ENCODE measurements at places on chromosomes 7 and 10.

DNA sequence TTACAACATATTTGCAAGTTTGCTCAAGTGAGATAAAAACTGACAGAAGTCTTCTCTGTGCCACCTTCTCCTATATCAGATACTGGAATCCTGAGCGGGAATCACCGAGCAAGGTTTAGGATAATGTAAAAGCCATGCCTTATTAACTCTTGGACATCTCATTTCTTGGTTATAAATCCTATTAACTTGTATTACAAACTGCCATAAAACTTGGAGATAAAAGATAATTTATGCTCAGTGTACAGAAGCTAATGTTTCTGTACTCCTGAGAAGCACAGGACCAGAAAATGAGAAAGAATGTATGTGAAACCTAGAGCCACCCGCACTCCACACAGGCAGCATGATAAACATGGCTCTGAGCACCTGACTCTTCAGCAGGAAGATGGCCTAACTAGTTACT, 181.2 kb upstream of the NOBOX start:
- DNase-seq = no peak

DNA sequence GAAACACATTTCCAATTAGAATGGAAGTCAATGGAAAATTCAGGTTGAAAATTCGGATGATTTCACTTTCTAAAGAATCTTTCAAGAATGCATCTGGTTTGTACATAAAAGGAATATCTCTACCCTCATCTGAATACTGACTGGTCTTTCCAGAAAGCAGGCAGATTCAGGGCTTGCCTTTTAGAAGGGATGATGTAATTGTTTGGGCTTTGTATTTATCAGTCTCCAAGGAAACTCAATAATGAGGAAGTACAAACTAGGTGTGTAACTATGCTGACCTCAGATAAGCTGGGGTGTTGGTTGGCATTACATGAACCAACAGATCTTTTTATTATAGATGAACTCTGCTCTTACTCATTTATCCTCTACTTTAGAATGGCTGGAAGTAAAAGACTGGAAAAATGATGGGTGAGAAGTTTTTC, 24.1 kb downstream of the PDLIM1 start:
- peak; percentile 99 for DNase-seq

- DNase-seq = no peak
Observed at GRCh38 chr7:48045195-48045765, 9.9 kb downstream of the C7orf57 start.

- no peak for DNase-seq
Observed at GRCh38 chr10:119469846-119470245, 72.7 kb downstream of the RGS10 start.

DNA sequence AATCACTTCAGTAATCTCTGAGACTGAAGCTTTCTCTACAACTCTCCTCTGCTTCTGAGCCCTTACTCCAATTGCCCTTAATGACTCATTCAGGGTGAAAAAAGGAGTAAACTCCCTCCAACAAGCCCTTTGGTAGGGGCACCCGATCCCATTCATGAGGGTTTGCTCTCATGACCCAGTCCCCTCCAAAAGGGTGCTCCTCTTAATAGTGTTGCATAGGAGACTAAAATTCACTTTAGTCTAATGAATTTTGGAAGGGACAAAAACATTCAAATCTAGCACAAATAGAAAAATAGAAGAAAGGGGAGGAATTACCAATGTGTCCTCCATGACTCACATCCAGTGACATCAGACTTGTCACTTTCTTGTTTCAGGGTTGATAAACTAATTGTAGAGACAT, 66.2 kb upstream of the CCNY start:
- peak; percentile 51 for DNase-seq

DNA sequence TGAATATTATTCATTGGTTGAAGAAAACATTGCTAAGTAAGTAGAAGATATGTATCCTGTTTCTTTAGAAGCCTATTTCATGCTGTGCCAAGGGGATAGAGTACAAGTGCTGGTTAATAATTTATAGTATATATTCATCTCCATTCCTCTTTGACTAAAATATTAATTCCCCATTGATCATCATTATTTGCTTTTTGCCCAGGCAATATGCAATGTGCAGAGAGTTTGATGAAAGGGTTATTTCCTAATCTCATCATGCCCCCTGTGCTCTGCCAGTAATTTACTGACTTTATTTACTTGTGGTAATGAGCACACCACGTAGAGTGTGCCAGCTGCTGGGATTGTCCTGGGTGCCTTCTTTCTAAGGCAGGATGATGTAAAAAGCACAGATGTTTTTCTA, 180.9 kb downstream of the REEP3 start:
- no peak for DNase-seq

DNA sequence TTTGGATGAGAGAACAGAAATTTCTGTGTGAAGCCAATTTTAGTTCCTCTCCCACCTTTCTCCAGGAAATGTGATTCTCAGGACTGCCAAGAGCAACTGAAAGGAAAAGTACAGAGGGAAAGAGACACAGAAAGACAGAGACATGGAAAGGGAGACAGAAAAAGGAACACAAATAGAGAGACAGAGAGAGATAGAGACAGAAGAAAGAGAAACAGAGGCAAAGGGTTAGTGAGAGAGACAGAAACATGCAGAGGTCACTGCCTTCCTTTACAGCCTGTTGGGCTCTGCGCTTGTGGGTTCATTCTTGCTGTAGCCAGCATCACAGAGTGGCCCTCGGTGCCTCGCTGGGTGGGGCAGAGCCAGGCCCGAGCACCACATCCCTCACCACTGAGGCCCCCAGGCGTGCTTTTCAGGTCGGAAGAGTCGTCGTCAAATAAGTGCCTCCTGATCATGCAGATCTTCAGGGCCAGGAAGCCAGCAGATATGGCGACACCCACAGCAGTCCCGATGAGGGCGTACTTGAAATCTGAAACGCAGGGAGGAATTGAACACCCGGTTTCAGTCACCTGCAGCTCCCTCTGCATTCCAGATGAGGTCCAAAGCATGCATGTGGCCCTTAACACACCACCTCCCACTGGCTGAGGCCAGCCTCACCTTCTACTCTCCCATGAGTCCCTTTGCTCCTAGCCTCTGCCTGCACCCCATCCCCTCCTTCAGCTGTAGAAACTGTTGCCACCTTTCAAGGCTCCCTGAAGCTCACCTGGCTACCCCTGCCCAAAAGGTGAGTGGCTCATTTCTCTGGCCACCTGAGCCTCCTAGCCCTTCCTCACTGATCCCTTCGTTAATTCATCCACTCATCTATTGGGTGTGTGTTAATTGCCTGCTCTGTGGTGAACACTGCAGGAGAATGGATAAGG, 21.4 kb downstream of the TMEM273 start:
- DNase-seq = no peak

DNA sequence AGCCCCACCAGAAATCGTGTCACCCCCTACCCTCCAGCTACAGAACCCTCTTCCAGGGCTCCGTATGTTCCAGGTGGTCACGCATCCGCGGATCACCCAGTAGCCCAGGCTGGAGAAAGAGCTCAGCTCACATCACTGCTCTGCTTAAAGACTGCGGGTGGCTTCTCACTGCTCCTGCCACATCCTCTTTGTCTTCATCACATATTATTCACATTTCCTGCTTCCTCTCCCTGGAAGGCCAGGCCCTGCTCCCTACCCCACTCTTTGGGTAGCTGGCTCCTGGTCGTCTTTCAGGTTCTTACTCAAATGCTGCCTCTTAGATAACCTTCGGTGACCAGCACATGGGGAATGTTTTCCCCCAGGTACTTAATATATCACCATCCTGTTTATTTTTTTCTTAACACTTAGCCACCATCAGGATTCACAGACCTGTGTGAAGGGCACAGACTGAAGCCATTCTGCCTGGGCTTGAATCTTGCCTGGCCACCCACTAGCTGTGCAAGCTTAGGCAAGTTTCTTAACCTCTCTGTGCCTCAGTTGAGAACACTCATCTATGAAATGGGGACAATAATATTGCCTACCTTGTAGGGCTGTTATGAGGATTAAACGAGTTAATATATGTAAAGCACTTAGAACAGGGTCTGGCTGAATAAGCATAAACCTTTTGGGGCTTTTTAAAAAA, 307.8 kb downstream of the PRPF18 start:
- DNase-seq = no peak

DNA sequence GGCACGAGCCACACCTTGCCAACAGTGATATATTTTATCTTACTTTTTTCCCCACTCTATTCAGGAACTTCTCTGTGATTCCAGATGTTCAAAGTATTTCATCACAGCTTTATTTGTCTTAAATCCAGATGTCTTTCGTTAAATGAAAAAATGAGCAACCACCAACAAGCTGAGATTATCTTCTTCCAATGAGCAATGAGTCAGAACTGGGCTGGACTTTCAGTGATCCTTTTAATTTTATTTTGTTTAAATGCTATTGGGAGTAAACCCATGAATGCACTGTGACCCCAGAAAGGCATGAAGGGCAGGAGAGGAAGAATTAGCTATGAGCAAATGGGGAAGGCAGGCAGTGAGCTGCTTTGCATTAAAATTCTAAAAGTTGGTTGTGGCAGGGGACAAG, 77.6 kb upstream of the IMMP2L start:
- no peak for DNase-seq

DNA sequence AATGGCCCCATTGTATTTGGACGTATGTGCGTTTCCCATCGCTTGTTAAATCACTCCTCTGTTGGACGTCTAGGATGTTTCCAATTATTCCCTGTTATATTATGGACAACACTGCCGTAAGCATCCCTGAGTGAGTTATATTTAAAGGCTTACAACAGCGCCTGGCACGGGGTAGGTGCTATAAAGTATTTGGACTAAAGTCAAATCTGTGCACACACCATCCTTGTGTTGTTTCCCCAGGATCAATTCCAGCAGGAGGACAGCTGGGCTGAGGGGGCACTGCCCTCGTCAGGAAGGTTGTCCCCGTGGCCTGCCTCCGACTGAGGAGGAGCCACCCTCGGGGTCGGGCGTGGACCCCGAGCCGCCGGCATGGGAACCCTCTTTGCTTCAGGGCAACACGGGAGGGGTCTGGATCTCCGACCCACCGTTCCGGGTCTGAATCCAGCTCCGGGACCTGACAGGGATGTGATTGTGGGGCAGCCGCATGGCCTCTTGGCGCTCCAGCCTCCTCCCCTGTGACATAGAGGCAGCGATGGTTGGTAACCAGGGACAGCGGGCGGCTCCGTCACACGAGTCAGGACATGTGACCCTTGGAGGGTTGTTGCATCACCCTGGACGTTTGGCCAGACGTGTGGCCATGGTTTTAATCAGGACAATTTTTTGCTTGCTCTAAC, 1.5 kb upstream of the JAKMIP3 start:
- no peak for DNase-seq

DNA sequence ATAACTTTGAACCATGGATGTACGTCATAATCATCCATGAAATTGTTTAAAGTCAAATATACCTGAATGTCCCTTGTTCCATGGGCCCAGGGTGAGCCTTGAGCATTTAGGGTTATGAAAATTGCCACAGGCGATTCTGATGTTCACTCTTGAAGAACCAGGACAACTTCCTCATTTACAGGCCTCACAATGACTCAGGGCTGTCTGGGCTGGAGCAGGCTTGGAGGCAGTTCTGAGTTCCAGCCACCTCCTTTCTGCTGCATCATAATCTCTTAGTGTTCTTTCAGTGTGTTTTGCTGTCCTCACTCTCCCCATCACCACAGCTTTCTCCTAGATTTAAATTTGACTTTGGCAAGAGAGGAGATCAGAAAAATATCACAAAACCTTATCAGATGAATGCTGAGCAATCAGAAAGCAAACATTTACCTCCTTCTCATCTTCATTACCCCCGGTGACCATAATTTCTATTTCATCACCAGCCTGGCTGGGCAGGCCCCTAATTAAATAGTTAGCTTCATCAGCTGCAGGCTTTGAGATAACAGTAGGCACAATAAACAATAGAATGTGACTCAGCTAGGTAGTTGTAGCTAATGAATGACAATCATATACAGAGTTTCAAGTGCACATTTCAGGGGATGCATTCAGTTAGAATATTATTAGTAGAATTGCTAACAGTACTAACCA, 571.0 kb downstream of the SH2D4B start:
- peak; percentile 63 for DNase-seq

DNA sequence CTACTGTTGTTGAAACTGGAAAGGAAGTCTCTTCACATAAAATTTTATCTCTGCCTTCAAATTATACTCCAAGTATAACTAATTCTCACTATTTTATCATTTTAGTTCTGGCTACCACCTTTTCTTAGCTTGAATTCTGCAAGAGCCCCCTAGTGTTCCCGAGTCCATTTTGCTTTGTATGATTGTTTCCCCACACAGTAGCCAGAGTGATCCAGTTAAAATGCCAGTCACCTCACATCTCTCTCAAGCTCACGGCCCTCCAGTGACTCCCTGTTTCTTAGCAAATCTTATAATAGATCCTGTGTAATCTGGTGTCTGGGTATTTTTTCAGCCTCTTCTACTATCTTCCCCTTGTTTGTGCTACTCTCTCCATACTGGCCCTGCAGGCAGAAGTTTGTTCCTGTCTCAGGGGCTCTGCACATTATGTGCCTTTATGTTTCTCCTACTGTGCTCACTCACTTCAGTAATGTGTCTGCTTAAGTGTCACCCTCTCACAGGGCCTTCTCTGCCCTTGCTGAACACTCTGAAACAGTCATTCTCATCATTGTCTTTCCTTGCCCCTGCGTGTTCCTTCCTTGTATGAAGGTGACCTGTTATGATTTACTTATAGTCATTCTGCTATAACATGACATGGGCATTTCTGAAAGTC, 8.9 kb downstream of the WAC start:
- no peak for DNase-seq

- no peak for DNase-seq
Observed at GRCh38 chr7:151299530-151299929, 42.1 kb upstream of the NUB1 start.

DNA sequence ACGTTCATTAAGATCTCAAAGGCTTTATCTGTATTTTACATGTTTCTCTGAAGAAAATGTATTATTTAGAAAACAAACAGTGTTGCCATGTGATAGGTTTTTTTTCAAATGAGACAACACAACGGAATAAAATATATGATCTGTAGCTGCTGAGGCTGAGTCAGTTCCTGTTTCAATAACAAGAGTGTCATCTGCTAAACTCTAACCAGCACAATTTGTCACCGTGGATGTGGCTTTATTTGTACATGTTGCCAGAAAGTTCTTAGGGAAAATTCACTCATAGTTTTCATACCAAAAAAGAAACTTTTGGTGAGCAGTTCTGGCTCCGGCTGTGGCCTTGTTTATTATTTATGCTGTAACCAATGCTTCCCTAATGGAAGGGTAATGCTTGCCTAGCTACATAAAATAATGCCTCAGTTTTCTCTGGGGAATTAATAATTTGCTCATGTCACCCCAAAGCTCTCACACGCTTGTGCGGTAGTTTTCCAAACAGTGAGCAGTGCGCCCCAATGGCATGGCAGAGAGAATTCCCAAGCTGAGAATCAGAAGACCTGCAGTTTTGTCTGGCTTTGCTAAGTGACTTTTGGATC, 20.3 kb upstream of the KLF6 start:
- peak; percentile 97 for DNase-seq

- peak; percentile 42 for DNase-seq
Observed at GRCh38 chr10:24849501-24850299, 102.7 kb downstream of the PRTFDC1 start.

- no peak for DNase-seq
Observed at GRCh38 chr7:155879592-155879991, 67.3 kb upstream of the SHH start.

GRCh38 chr7:131159961-131160361, 167.7 kb upstream of the MKLN1 start:
- DNase-seq = peak; percentile 46

All from renal cortical epithelial cell (primary cell).